ENCODE measurements at places on chromosomes 6 and 20.
A peak's percentile ranks its signal among the peaks of the same experiment; 100 is the strongest.

- DNase-seq, result peak; percentile 31
Observed at GRCh38 chr6:11236076-11236750, 3.7 kb upstream of the NEDD9 start.

DNA sequence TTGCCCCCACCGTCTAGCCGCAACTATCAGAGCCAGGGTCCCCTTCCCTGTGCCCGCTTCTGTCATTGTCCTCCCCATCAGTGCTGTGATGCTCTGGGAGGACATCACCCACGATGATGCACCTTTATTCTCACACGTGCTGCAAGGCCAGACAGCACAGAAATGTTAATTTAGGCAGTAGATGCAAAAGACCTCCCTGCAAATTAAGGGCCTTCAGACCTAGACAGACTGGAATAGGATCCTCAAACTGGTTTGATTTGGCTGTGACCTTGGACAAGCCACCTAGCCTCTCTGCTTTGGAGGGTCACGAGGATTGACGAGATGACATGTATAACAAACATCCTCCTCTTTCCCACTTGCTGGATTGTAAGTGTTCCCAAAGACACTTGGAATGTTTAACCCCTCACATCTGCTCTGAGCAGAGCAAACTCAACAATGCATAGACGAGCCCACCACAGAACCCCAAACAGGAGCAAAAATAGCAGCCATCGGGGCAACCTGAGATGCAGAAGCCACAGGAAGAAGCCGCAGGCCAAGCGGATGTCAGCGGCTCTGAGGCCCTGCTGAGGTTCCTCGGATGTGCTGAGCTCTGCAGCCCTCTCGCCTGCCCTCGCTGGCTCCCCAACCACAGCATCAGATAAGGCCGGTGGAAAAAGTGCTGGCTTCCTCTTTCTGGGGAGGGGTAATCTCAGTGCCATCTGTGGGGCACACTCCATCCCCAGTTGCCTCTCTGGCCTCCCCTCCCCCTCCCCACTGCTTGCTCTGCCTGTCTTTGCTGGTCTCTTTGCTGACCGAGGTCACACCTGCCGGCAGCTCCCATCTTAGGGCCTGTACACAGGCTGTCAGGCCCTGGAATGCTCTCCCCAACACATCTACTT lies 35.3 kb downstream of the TOX2 start:
- DNase-seq, result no peak

DNA sequence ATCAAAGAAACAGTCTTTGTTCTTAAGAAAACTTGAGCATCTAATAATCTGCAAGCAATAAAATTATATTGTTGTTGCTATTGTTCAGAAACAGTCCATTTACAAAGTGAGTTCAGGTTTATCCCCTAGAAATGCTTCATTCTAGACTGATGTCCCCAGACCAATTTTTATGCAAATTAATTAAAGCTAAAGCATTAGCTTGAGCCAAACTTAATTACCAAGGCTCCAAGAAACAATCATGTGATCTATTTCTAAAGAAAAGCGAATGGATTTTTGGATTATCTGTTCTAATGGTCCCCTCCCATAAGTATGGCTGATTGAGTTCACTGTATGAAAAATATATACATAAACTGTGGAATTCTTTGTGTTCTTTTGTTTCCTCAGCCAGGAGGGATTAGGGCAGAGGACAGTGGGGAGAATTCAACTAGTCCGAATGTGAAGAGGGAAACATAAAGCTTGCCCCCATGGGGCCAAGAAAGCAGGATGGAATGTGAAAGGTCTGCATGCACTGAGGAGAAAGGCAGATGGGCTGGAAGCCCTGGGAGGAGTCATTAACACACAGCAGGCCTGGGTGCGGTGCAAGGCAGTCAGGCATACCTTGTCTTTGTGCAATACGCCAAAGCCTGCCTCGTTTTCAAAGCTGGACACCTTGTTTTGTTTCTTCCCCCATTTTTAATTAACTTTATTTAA lies 597.1 kb downstream of the KIF16B start:
- no peak for DNase-seq

DNA sequence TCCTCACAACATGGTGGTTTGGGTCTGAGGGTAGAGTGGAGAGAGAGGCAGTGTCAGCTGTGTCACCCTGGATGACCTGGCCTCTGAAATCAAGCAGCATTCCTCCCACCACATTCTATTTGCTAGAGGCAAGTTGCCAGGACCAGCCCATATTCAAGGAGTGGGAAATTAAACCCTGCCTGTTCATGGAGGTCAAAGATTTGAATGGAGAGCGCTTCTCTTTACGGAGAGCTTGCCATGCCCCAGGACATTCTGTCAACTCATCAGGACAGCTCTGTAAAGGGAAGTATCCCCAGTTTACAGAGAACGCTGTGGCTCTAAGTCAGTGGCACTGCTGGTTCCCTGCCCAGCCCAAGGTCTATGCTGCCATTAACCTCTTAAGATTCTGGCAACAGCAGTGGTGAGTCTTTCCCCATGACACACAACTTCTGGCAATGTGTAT lies 90.0 kb upstream of the INSM1 start:
- DNase-seq, result no peak

DNA sequence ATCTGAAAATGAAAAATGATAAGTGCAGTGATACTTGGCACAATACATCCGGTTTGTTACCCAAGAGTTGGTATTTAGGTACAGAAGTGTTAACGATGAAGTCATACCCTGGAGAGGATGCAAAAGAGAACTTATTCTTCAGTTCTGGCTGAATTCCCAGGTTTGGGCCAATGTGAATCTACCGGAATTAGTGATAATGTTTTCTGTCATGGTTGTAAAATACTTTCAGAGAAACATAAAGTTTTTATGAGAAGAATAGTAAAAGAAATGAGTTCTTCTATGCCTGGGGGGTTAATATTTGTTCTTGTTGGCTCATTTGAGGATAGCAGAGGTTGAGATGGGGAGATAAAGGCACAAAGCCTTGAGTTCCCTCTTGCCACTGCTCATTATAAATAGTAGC lies 509.9 kb upstream of the POU3F2 start:
- no peak for DNase-seq

- peak; percentile 80 for DNase-seq
Observed at GRCh38 chr6:43635387-43636307, at the start of gene MAD2L1BP. Gene MAD2L1BP, plus strand, starts transcription at chr6:43635840. Its CDS starts 36 bp downstream, at chr6:43635876.

GRCh38 chr6:87396595-87397392 lies 11.0 kb upstream of the CFAP206 start:
- no peak for DNase-seq

DNA sequence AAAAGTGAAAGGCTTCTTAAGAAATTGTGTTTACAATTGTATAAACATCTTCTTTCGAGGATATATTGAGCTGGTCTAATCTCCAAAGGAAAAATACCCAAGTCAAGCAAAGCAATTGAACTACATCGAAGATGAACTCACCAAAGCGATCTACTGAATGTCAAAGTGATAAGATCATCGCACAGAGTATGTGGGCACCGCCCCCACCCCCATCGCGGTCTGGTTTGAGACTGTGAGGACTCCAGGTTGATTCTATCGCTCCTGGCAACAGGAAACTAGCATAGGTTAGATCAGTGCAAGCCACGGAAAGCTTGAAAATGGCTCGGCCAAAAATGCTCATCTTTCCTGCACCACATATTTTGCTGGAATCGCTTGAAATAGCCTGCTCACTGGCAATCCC lies 133.2 kb upstream of the RPS6KA2 start:
- no peak for DNase-seq

- DNase-seq, result no peak
Observed at GRCh38 chr6:156068881-156069280, 613.2 kb upstream of the NOX3 start.

- DNase-seq, result peak; percentile 50
Observed at GRCh38 chr6:105459864-105460263, 57.0 kb upstream of the PREP start.

DNA sequence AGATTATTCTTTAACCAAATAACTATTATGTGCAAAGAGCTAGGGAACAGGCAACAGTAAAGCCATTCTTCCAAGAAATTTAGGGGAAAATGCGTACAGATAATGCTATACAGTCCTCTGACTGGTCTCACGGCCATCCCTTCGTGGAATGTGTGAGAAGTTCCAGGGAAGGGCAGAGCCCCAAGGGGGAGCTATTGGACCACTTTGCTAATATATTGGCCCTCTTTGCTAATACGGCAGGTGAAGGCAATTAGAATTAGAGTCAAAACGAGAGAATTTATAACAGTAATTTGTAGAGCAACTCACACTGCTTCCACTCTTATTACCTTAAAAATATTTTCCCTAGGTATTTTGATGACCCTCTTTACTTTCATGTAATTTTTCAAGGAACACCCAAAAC lies 140.4 kb downstream of the IMPG1 start:
- DNase-seq, result peak; percentile 22

GRCh38 chr6:56732517-56732916 lies 89.8 kb upstream of the DST start:
- DNase-seq, result no peak

- DNase-seq, result no peak
Observed at GRCh38 chr6:33392979-33393378, 1.4 kb downstream of the KIFC1 start.

GRCh38 chr6:1596088-1596852 lies 13.4 kb upstream of the FOXC1 start:
- no peak for DNase-seq

- DNase-seq, result no peak
Observed at GRCh38 chr6:168020242-168020641, 22.8 kb downstream of the KIF25 start.

- DNase-seq, result no peak
Observed at GRCh38 chr6:151740820-151741219, 66.7 kb upstream of the ESR1 start.

- peak; percentile 63 for DNase-seq
Observed at GRCh38 chr20:35823937-35824336, 52.1 kb downstream of the PHF20 start.

- DNase-seq, result no peak
Observed at GRCh38 chr20:19589787-19590362, 168.2 kb upstream of the RIN2 start.

DNA sequence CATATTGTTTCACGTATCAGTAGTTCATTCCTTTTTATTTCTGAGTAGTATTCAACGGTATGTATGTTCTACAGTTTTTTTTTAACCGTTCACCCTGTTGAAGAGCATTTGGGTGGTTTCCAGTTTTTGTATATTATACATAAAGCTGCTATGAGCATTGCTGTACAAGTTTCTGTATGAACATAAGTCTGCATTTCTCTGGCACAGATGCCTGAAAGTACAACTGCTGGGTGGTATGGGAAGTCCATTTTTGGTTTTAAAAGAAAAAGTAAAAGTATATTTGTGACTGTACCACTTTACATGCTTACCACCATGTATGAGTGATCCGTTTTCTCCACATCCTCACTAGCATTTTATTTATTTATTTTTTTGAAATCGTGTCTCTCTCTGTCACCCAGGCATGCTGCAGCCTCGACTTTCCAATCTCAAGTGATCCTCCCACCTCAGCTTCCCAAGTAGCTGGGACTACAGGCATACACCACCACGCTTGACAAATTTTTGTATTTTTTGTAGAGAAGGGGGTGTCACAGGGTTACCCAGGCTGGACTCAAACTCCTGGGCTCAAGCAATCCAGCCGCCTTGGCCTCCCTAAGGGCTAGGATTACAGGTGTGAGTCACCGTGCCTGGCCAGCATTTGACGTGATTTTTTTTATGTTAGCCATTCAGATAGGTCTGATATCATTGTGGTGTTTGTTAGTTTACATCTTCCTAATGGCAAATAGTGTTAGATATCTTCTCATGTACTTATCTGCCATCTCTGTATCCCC lies 11.0 kb upstream of the SIM1 start:
- no peak for DNase-seq

- peak; percentile 2 for DNase-seq
Observed at GRCh38 chr6:147507162-147508041, 1.1 kb upstream of the SAMD5 start.

GRCh38 chr6:36377594-36377993 lies 9.9 kb downstream of the ETV7 start:
- DNase-seq, result no peak

DNA sequence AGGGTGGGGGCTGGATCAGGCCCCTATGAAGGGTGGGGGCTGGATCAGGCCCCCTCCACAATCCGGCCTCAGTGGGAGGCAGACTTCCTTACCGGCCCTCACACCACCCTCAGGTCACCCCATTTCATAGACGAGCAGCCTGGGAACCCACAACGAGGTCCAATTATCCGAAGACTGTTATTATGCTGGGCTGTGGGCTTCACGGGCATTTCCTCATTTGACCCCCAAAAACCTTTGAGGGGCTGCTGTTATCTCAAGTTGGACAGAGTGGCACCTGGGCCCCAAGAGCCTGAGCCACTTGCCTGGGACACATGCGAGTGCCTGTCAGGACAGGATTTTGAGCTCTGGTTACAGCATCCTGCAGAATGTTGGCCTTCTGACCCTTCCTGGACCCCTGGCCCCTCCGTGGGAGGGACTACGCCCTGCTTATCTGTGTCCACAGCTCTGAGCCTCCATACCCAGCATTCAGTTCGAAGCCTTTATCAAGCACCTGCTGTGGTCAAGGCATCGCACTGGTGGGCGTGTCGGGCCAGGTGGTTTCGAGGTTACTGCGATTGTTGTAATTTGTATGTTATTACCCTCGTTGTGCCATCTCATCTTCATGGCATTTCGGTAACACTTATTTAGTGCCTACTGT lies 34.5 kb upstream of the PCMTD2 start:
- DNase-seq, result no peak

GRCh38 chr6:117607511-117607910 lies 5.2 kb upstream of the GOPC start:
- DNase-seq, result no peak

GRCh38 chr6:17808609-17809008 lies 101.9 kb upstream of the NUP153 start:
- no peak for DNase-seq

DNA sequence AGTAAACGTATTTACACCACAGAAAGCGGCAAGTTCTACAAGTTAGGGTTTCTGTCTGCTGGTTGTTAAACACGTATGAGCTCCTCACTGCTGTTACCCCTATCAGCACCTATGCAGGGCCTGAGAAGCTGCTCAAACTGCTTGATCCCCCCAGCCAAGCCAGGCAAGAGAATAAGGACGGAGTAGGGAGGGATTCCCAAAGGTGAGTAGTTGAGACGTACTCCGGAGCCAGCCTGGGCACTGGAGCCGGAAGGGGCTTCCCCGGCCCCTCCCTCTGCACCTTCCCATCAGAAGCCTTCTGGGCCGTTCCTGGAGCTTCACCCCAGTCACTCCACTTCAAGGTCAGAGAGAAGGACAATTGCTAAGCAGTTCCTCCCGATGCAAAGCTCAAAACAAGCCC lies 58.0 kb downstream of the RIPOR3 start:
- DNase-seq, result no peak

GRCh38 chr6:128899341-128900050 lies 16.6 kb downstream of the LAMA2 start:
- peak; percentile 68 for DNase-seq

GRCh38 chr6:53673162-53673727 lies 7.7 kb upstream of the KLHL31 start:
- DNase-seq, result peak; percentile 87

DNA sequence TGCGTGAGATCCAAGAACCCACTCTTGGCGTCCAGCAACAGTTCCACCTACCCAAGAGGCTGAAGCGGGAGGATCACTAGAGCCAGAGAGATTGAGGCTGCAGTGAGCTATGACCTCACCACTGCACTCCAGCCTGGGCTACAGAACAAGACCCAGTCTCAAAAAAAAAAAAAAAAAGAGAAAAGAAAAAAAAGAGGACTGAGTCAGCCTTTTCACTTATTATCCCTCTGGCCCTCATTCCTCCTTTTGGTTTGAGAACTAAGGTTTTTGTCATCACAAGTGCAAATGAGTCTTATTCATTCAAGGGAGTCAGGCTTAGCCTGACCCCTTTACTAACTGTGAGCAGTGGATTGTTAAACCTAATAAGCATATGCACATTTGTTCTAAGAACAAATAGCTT lies 37.9 kb upstream of the JARID2 start:
- DNase-seq, result peak; percentile 57

- no peak for DNase-seq
Observed at GRCh38 chr6:159996087-159996622, 27.3 kb downstream of the IGF2R start.

All from fibroblast of skin of right biceps (primary cell).